ENCODE measurements at places on chromosomes 2 and 18.

DNA sequence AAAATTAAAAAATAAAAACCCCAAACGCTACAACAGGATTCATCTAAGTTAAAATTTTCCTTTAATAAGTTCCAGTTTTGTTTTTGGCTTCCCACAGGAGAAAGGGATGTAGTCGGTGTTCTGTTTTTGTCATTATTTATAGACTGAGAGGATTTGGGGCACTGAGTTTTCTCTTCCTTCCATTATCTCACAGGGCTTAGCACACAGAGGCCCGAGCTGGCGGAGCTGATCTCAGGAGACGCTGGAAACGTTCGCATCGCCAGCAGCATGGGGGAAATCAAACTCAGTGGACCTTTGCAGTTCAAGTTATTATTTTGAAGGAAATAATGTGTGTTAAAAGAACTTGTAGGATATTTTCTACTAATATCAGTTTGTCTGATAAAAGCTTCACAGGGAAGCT is 669.7 kb upstream of the SALL3 start:
- no peak for DNase-seq

GRCh38 chr2:181657379-181657778 is 474 bp upstream of the CERKL start:
- no peak for DNase-seq

DNA sequence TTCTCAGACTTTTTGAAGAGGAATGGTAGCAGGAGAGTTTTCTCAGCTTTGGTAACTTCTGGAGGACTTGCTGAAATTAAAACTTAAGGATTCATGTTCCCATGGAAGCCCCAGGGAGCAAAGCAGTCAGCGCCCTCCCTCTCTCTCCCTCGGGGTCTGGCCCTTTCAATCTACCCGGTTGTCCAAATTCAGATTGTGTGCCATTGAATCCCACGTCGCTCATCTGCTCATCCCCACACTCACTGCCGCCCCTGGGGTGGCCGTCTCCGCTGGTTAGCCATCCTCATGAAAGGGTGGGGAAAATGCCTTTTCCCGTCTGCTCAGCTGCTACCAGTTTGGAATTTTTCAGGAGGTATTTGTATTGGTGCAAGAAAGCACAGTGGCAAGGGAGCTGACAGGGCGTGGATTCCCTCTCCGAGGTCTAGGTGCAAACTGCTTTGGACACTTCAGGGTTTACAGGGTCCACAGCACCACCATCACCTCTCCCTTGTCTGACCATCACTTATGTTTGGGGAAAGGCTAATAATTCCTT is 27.1 kb downstream of the MCFD2 start:
- DNase-seq: no peak

- DNase-seq: no peak
These were observed 69.7 kb downstream of the PRKCE start for GRCh38 chr2:45721150-45721549.

DNA sequence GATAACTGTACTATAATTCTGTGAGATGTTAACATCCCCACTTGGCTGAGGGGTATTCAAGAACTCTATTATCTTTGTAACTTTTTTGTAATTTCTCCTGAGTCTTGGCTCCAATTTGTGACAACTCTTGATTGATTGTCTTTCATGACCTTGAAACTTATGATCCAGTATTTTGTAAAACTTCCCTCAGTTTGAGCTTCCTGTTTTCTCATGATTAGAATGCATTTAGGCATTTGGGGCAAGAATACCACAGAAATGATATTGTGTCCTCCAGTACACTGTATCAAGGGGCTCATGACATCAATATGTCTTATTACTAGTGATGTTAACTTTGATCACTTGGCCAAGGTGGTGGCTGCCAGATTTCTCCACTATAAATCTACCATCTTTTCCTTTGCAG is 37.4 kb downstream of the PNO1 start:
- no peak for DNase-seq

DNA sequence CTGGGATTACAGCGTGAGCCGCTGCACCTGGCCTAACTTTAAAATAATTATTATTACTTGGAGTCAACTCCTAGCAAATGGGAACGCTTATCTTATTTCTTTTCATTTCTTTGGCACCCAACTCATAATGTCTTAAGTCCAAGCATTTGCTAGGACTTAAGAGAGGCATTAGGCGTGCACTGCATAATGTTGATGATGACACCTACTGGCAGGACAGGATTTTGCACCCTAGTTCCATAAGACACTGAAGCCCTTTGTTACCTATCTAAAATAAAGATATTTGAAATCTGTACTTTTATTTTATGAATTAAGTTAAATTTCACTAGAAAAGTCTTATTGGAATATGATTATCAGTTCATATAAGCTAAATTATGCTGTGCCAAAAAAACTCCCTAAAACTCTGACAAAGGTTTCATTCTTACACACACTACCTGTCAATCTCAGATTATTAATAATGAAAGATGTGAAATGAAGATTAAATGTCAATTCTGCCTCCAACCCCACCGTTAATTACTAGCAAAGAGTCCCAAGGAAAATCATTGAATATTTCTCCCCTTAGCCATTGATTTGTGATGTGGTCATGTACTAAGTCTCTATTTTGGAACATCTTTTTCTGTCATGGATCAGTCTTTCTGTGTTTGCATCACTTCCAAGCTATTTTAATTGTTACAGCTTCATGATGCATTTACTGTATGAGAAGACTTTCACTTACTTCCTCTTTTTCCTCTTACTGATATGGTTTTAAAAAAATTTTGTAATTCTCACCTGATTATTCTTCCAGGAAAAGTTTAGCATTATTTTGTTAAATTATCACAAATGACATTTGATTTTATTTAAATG is 12.7 kb upstream of the CDH2 start:
- DNase-seq: no peak

- DNase-seq: no peak
These were observed 138.1 kb downstream of the DTNA start for GRCh38 chr18:34848156-34848555.

DNA sequence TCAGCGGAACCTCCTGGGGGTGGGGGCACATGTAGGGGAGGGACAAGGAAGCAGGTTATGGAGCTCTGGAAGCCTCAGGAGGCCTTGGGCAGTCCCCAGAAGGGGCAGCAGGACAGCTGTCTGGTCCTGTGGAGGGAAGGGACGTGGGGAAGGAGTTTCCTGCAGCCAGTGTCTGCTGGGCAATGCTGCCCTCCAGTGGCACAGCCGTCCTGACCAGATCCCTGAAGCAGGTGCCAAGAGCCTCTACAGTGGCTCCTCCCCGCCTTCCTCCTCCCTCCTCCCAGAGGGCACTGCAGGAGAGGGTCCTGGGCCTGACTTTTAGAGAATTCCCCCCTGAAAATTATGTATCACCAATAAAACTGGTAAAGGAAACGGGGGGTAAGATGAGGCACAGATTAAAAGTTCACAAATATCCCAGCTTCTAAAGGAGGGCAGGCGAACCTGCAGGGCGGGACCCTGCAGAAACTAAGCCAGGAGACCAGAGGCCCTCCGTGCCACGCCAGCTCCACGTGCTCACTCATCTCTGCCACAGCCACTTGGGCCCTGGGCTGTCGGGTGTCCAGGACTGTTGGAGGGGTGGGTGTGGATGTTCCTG is 258.5 kb downstream of the TWIST2 start:
- DNase-seq: no peak

DNA sequence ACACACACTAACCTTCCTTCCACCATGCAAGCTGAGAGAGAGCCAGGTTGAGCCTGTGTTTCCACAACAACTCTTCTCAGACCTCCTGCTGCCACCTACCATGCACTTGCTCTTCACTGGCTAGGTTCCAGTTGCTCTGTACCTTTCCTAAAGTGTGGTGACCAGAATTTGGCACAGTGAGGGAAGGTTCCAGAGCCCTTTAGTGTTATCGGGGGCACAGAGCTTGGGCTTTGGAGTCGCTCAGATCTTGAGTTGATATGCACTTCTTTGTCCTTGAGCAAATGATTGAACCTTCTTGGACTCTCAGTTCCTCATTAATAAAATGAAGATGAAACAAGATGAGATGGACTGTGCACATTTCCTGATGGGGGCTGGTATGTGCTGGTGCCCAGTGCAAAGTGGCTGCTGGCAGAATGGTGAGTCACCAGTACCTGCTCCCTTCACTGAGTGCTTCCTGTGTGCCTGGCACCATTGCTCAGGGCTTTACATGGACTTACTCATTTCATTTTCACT is 47.1 kb downstream of the NEDD4L start:
- DNase-seq: peak; percentile 49

DNA sequence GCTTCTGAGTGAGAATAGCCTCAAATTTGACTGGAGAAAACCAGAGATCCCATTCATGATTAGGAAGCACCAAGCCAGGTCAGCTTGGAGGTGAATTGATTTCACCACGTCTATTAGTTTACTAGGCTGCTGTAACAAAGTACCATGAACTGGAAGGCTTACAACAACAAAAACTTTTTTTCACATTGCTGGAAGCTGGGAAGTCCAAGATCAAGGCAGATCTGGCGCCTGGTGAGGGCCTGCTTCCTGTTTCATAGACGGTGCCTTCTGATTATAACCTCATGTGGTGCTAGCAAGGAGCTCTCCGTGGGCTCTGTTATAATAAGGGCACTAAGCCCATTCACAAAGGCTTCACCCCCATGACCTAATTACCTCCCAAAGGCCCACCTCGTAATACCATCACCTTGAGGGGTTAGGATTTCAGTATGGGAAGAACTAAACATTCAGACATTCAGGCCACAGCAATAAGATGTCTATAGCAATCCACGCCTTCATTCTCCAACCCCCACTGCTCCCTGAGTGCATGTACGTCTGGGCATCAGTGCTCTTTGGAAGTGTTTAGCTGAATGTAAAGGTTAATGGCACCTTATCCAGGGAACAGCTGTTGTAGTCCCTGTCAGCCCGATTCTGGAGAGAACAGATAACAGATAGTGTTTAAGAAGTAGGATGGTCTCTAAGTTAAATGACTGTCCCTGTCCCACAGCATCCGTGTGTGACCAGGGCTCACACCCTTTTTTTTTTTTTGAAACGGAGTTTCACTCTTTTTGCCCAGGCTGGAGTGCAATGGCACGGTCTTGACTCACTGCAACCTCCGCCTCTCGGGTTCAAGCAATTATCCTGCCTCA is 89.2 kb downstream of the SOCS6 start:
- DNase-seq: no peak

- DNase-seq: no peak
These were observed 100.0 kb downstream of the POLE4 start for GRCh38 chr2:75058427-75058826.

DNA sequence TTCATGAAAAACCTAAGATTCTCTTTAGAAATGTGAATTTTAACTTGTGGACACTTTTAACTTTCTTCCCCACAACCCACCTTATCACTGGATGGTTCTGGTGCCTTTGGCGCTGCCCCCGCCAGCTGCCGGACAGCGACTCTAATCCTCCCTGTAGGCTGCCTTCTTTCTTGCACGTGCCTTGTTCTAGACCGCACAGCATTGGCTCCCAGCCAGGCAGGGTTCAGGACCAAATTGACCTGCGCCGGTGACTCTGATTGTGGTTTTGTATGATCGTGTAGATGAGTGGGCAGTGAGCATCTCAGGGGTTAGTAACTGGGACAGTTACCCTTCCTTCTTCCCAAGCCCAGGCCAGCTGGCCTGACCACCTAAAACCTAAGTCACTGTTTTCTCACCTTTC is 106.8 kb downstream of the ASAP2 start:
- DNase-seq: no peak

- DNase-seq: no peak
These were observed 18.3 kb downstream of the ERBB4 start for GRCh38 chr2:212520340-212520739.

DNA sequence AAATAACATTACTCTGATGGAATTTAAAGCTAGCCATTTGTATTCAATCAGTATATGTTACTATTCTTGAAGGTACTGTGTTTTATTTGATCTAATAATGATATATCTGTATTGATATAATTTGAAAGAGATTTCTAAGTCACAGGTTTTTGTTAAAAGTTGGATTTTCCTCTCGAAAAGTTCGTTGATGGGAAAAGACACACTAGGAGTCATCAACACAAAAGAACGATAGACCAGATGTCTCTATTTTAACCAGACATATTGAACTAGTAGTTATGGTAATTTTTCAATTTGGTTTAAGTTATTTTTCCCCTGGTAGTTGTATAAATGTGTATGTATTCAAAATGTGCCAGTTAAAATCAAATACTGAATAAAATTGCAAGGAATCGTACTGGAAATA is 2.5 kb downstream of the ASXL3 start:
- no peak for DNase-seq

GRCh38 chr2:127573298-127573697 is 37.8 kb downstream of the MYO7B start:
- DNase-seq: no peak

DNA sequence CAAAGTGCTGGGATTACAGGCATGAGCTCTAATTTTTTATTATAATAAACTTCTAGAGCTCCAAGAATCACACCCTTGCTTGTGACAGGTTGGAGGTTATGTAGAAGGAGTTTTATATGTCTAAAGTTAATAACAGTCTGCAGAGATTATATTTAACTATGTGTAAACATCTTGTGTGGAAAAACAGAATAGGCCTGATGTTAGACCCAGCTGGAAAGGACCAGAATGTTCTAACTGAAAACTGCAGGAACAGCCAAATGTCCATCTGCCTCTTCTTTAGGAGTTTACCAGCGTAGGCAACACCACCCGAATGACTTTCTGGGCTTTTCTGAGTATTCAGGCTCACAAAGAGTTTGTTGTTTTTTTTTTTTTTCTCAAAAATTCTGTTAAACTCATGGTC is 67.1 kb upstream of the CDCA7 start:
- DNase-seq: no peak

- no peak for DNase-seq
These were observed 52.9 kb upstream of the CHMP1B start for GRCh38 chr18:11798271-11798670.

All from CD4-positive, alpha-beta T cell treated with Interleukin-1 beta for 1 hour (primary cell).